ENCODE measurements at places on chromosomes 5 and 9.

DNA sequence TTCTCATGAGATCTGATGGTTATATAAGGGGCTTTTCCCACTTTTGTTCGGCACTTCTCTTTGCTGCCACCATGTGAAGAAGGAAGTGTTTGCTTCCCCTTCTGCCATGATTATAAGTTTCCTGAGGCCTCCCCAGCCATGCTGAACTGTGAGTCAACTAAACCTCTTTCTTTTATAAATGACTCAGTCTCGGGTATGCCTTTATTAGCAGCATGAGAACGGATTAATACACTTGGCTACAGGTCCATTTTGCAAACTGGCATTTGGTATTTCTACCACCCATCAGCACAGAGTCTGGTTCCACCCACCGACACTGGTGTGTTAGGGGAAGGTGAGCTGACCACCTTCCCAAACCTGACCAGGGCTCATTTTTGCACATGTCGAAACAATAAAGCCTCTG is 47.9 kb upstream of the RARS1 start:
- no peak for DNase-seq

DNA sequence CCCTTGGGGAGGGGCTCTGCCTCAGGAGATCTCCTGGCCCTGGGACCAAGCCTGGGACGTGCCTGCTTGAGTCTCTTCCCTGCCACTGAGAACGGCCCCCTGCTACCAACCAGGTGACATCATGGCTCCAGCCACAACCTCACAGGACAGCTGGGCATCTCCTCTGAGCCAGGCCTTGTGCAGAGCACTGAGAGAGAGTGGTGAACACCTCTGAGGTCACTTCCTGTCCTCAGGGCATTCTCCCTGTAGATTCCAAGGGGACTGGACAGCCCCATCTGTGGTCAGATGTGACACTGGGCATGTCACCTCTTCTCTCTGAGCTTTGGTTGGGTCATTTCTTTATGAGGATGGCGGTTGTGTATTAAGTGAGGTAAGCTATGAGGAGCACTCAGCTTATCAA is 172.0 kb downstream of the MELK start:
- DNase-seq: no peak

DNA sequence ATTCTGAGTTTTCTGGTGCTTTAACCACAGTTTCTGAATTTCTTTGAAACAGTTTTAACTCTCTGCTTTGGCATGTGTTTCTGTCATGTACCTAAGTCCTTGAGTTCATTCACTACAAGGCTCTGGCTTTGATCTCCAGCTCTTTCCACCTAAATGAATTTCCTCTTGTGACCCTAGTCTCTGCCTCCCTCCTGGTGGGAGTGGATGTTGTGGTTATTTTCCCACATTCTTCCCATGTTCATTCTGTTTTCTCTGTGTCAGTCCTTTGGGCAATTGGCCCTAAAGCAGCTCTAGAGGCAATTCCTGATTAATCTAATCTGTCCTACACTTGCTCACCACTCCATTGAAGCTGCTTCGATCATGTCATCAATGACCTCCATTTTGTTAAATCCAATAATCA is 28.4 kb upstream of the DPYSL3 start:
- no peak for DNase-seq

DNA sequence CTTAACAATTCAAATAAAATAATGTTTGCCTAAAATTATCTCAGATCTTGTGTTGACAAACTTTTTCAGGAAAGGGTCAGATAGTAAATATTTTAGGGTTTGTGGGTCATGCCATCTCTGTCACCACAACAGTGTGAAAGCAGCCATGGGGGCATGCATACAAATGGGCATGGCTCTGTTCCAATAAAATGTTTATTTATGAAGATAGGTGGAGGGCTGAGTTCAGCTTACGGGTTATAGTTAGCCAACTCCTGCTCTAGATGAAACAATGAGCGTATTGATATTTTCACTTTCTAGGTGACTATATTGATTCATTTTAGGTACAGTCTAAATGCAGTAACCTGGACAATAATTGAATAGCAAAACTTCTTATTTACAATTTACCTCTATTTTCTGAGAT is 533.8 kb upstream of the CLINT1 start:
- no peak for DNase-seq

DNA sequence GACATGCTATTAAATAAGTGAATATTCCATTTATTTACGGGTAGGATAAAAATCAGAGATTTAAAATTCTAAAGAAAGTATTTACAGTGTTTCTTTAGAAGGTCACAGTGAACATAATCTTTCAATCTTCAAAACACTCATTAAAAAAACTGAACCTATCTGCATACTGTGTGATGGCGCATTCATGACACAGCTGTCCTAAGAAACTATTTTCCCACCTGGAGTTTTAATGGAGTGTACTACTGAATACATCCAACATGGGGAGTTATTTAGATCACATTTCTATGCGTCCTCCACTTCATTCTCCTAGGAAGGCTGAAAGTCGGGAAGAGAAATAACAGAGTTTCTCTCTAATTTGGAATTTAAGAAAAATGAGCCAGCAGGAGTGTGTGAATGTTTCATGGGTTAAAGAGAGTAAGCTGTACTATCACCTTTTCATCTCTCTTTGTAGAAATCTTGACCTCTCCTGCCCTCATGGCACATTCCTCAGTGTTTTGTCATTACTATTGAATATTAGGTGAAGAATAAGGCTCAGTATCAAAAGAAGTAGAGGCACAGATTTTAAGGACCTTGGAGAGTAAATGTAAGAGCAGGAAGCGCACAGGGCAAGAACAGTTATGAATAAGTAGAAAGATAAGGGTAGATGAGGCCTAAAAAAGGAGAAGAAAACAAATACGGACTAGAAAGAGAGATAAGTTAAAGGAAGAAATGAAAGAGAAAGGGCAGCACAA is 551.2 kb upstream of the TUSC1 start:
- no peak for DNase-seq

GRCh38 chr5:963310-963672 is 45.3 kb upstream of the NKD2 start:
- DNase-seq: no peak
